Activated CD8-positive, alpha-beta memory T cell treated with anti-CD3 and anti-CD28 coated beads, Interleukin-2, amount 10 ng/mL, durations not matched to agents 7 days and 5 days (primary cell): ENCODE measurements at places on chromosomes 2 and 18.
A peak's percentile ranks its signal among the peaks of the same experiment; 100 is the strongest.

DNA sequence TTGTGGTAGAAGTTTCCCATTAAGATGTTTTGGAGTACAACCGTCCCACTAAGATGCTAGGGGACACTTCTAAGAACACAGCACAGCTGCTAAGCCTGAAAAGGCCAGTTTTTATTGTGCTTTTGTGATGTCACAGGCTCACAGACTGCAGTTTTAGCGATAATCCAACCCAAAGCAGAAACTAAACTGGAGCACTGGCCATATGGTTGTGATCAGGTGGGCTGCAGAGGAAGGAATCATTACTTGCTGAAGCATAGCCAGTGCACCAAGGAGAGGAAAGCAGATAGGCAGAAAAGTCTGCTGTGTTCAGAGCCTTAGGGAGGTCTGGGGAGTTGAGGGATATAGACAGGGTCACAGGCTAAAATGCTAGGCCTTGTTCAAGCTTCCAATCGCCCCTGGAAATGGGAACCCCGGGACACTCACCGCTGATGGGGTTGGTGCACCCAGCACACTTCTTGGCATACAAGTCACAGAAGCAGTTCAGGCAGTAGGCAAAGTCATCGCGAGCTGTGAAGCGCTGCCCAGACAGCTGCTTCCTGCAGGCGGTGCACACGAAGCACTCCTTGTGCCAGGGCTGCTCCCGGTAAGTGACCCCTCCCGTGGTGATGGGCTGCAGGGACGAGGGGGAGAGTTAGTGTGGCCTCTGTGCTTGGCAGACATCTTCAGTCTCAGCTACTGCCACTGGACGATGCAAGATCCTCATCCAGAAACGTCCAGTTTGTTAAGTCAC, 25.7 kb downstream of the C2orf49 start:
- DNase-seq = no peak

DNA sequence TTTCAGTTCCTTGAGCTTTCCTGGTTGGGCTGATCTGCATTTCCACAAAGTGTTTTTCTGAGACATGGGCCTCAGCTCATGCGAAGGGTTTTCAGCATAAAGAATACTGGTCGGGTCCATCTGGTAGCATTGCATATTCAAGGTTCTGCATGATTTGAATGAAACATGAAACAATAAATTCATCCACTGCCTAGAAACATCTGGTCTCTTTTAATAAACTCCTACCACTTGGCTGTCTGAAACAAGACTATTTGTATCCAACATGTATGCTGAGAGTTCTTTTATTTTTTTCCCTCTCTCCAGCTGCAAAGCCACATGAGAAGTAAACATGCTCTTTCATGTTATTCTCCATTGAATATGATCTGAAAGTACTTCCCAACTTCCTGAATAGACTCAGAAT, 314.9 kb upstream of the SOX11 start:
- no peak for DNase-seq

DNA sequence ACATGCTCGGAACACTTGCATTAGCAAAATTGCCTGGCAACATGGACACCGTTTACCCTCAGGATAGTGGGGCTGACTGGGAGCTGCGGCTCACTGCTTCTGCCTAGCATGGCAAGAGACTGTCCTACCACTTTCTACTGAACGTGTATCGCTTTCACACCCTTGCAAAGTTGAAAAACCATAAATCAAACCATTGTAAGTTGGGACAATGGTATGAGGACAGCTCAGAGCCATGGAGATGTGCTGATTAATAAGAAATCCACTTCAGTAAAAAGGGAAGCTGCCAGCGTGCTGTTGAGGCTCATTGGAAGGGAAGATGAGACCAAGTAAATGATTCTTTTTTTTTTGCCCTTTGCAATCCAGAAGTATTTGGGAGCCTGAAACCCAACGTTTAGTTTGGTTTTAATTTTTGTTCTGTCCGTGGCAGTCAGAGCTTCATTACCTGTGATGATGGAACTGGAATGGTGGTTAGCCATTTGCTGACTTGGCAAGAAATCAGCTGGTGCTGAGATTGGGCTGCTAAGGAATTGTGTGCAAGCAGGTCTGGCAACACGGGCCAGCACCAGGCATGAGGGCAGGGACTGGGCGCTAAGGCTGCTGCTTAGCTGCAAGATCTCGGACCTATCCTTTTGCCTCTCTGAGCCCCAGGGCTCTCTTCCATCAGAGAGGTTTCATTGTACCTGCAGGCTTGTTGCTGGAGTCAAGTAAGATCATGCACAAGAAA, 75.5 kb upstream of the HS6ST1 start:
- no peak for DNase-seq

DNA sequence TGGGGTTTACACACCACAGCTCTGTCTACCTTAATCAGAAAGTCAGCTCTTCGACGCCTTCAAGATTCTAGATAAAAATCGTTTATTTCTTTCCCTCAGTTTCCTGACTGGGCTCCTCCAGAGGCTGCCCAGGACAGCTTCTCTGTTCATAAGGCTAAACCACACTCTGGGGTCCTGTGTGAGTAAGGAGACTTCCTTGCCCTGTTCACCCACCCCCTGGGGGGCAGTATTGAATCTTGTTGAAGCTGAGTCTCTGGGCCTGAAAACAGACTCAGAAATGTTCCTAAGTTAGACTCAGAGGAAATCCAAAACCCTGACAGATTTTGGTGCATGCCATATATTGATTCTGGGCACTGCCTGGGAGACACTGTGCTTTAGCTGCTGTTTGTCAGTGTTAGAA, 43.0 kb downstream of the G6PC2 start:
- DNase-seq = no peak

GRCh38 chr2:192146069-192147015, 48.4 kb downstream of the TMEFF2 start:
- no peak for DNase-seq

- DNase-seq = no peak
Measured at GRCh38 chr18:61898640-61899101, 5.9 kb upstream of the RNF152 start.

GRCh38 chr2:146385031-146385430, 1459.8 kb upstream of the ACVR2A start:
- DNase-seq = no peak

DNA sequence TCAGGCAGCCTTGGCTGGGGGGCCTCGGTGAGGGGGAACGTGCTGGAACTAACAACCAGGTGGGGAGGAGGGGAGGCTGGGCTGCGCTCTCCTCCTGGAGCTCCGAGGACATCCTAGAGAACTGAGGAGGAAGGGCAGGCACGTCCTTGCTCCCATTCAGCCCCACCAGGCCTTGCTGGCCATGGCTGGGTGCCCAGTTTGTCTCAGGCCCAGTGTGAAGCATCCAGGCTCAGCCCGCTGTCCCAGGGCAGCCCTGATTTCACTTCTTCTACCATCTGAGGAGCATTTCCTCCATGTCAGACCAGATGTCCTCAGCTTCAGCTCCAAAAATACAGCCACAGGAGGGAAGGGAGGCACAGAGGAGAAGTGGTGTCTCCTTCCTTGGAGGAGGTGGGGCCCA, 125.4 kb downstream of the CELF4 start:
- DNase-seq = no peak

- no peak for DNase-seq
Measured at GRCh38 chr18:70046207-70046606, 98.5 kb upstream of the CD226 start.

DNA sequence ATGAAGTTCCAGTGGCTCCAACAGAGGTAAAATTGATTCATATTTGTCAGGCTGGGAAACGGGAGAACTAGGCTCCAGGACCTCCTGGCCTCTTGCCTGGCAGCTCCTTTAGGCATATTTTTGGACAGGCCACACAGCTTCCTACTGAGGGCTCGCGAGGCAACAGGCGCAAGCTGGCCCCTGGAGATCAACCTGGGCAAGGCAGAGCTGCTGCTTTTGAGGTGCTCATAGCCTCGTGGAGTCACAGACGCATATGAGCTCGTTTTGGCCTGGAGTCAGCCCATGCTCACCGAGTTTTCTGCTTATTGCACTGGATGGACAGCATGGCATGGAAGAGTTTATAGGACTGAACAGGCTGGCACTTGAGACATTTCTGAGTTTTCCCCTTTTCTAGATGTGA, 97.7 kb downstream of the CAPN13 start:
- DNase-seq = peak; percentile 39

GRCh38 chr18:7066965-7067555, 50.5 kb downstream of the LAMA1 start:
- DNase-seq = no peak

- DNase-seq = no peak
Measured at GRCh38 chr18:9469685-9470084, 5.6 kb upstream of the RALBP1 start.

GRCh38 chr18:62361288-62361687, 36.2 kb downstream of the TNFRSF11A start:
- no peak for DNase-seq

GRCh38 chr18:50163505-50163904, 31.4 kb downstream of the MYO5B start:
- DNase-seq = no peak

GRCh38 chr2:50335433-50335832, 696.5 kb downstream of the NRXN1 start:
- no peak for DNase-seq

DNA sequence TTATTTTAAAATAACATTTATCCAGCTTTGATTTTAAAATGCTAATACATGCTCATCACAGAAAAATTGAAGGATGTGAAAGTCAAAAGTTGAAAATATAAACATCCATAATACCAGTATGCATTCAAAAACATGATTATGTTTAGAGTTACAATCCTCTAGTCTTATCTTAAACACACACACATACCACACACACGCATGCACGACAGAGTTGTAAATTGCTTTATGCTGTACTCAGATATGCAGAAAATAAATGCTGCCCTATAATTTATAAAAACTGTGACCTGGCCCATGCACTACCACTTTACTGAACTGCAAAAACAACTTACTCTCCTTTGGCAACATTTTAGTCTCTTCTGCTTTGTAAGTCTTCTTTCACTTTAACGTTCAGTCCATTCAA, 793.0 kb upstream of the FANCL start:
- DNase-seq = no peak

DNA sequence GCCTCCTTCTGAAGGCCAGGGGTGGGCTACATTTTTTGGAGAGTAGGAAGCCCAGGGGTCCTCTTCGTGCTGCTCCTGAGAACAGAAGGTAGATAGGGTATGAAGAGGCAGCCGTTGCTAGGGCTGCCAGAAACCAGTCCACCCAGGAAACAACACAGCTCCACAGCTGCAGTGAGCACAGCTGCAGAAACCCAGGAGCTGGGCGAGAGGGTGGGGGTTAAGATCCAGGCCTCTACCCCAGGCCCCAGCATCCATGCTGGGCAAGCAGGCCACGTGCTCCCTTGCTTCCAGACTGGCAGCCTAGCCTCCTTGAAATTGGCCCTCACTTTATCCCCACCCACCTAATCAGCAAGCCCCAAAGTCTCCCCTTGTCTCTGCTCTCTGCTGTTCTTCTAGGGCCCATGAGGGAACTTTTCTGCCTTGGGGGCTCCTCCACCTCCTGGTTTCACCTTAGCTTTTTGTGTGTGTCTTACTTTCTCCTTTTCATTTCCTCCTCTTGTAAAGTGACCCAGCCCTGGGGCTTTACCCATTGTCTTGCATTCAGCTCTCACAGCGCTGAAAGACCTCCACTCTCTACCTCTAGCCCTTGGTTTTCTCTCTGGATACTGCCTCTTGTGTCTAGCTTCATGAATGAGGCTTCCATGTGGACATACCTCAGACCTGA, 30.7 kb downstream of the STON1 start:
- DNase-seq = no peak

GRCh38 chr2:192002418-192002817, 155.5 kb upstream of the CAVIN2 start:
- DNase-seq = no peak

DNA sequence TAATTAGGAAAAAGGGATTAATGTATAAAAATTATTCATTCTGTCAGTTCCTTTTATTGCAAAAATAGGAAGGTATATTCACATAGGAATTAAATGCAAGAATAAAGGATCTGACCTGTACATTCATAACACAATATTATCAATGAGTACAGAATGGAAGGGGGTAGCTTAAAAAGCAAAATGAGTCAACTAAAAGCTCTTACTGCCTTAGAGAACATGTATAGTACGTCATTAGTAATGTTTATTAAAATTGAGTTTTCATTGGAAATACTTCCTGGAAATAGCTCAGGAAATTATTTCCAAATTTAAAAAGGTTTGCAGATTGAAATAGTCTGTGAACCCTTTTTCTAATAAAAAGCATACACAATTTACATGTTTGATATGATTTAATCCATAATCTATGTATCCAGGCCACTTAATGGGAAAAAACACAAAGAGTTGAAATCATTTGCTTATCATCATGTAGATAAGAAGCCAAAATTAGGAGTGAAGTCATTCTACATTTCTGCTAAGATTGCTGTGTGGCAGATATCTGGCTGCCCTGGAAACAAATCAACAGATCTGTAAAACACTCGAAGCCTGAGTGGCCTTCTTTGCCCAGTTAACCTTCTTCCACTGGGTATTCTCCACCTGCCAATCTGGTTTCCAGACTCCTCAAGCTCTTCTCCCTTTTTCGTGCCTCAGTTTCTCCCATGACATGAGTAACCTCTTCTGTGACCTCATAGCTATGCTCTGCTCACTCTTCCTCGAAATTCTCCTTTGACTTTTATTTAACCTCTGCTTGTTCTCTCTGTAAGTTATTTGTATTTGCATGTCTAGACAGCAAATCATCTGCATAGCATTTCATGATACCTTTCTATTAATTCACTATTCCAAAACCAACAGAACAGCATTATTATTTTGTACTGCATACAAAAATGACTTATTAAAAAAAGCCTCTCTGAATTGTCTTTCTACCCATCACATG, 181.2 kb upstream of the REV1 start:
- no peak for DNase-seq

DNA sequence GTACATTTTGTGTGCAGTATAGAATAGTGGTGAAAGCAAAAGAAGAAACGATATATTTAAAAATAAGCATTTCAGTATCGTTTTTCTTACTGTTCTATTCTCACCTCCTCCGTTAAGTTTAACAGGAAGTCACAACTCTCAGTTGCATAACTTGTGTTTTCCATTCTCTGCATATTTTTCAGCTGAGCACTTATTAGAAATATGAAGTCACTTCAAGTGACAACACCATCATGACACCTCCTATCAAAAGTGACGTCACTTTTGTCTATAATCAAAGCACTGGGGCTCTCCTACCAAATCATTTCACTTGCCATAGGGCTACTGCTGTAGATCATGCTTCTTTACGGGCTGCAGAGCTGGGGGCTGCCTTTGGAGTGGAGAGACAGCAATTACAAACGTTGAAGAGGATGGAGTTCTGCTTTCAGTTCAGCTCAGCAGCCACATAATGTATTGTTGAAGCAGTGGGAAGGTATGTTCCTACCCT, 36.3 kb downstream of the STAT4 start:
- DNase-seq = peak; percentile 72

GRCh38 chr2:129910446-129911362, 68.8 kb upstream of the RAB6C start:
- peak; percentile 29 for DNase-seq

GRCh38 chr18:3599195-3599594, 149.2 kb downstream of the TGIF1 start:
- no peak for DNase-seq

- DNase-seq = no peak
Measured at GRCh38 chr2:148817210-148817708, 57.8 kb upstream of the KIF5C start.

DNA sequence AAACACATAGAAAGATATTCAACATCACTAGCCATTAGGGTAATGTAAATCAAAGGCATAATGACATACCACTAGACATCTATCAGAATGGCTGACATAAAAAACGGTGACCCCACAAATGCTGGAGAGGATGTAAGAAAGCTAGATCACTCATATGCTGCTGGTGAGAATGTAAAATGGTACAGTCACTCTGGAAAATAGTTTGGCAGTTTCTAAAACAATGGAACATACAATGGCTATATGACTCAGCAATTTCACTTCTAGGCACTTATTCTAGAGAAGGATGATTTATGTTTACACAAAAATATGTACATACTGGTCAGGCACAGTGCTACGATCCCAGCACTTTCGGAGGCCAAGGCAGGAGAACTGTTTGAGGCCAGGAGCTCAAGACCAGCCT, 87.3 kb downstream of the COLEC12 start:
- no peak for DNase-seq
